ENCODE measurements at places on chromosomes 1 and 21. TPM values are rescaled to one million over a fixed set of nuclear protein-coding genes. Genes with fewer than 3 reads are reported as not detected.

DNA sequence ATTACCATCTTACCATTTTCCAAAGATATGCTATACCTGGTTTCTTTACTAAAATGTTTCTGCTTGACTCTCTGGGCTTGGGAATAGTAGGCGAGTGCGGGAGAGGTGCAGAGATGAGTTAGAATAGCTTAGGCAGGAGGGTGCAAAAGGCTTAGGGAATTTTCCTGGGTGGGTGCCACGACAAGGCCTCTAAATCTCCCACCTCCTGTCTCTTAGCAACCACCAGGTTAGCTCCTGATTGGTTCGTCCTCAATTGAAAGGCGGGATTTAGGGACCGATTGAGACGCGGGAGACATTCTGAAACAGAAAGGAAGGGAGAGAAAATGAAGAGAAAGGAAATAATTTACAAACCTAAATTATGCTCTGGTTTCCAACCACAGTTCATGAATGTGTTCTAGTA is 3.1 kb downstream of the ACKR1 start:
- H3K36me3 ChIP-seq: no peaks in the 10 kb centered on the region
- peaks cover 58% of the 10 kb centered on the region for H3K27me3 ChIP-seq
- no peak overlapping the region for H3K27ac ChIP-seq
- no peaks in the 10 kb centered on the region for H3K4me1 ChIP-seq

DNA sequence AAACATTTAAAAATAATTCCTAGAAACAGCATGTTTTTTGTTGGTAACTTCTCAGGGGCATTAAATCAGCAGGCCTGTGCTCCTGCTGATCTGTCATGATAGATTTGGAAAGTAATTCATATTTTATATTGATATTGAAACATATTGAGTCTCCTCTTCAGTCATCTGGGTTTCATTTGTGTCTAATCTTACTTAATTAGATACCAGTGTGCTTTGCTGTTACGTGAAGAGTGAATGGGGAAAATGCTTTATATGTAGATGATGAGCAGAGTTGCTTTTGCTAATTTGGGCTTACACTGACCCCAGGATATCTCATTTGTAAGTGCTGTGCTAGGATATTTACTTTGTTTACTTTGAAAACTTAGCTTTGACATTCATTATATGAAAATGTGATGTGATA is 45.9 kb downstream of the CHRM3 start:
- no peak overlapping the region for H3K27ac ChIP-seq
- H3K36me3 ChIP-seq: no peaks in the 10 kb centered on the region
- H3K4me1 ChIP-seq: no peaks in the 10 kb centered on the region
- H3K4me3 ChIP-seq: no peak overlapping the region
- DNase-seq: no peak

- no peak overlapping the region for H3K4me3 ChIP-seq
- no peaks in the 10 kb centered on the region for H3K36me3 ChIP-seq
- no peak overlapping the region for H3K27ac ChIP-seq
Observed at GRCh38 chr1:242216368-242216767, 217.5 kb upstream of the MAP1LC3C start.

GRCh38 chr1:231866392-231867331 is 240.1 kb downstream of the DISC1 start:
- peaks cover 11% of the 10 kb centered on the region for H3K4me1 ChIP-seq
- no peak overlapping the region for H3K4me3 ChIP-seq
- DNase-seq: peak; percentile 64
- H3K27ac ChIP-seq: no peak overlapping the region

GRCh38 chr1:92342401-92342800 is 43.5 kb downstream of the RPAP2 start:
- H3K27ac ChIP-seq: no peak overlapping the region
- no peak overlapping the region for H3K4me3 ChIP-seq
- H3K36me3 ChIP-seq: peaks cover 41% of the 10 kb centered on the region
- no peaks in the 10 kb centered on the region for H3K27me3 ChIP-seq
- no peaks in the 10 kb centered on the region for H3K4me1 ChIP-seq

DNA sequence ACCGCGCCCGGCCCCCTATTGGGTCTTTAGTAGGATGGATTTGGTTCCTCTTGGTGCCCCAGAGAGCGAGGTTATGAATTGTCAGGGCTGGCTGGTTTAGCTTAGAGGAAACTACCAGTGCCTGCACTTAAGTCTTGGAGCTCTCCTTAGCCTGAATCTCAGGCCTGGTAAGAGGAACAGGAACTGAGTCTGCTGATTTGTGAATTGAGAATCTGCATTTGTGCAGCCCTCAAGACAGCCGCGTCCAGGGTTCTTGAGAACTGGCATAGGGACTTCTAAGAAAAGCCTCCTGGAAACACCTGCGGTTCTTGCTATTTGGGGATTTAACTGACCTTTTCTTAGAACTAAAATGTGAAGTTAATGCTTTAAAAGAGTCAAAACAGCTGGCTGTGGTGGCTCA is 1.7 kb downstream of the NECAP2 start:
- H3K27me3 ChIP-seq: no peaks in the 10 kb centered on the region
- peaks cover 45% of the 10 kb centered on the region for H3K36me3 ChIP-seq
- H3K27ac ChIP-seq: peak overlapping the region; percentile 88
- H3K4me1 ChIP-seq: peaks cover 50% of the 10 kb centered on the region
- H3K4me3 ChIP-seq: peak overlapping the region; percentile 91
- DNase-seq: peak; percentile 43

- H3K36me3 ChIP-seq: no peaks in the 10 kb centered on the region
- H3K4me3 ChIP-seq: no peak overlapping the region
- no peaks in the 10 kb centered on the region for H3K4me1 ChIP-seq
- no peaks in the 10 kb centered on the region for H3K27me3 ChIP-seq
- no peak for DNase-seq
- H3K27ac ChIP-seq: no peak overlapping the region
Observed at GRCh38 chr21:29771491-29772066, 168.2 kb downstream of the GRIK1 start.

Gene RALGPS2
- total RNA-seq: 3.0 TPM

- H3K27ac ChIP-seq: no peak overlapping the region
- H3K4me3 ChIP-seq: no peak overlapping the region
- DNase-seq: no peak
- H3K27me3 ChIP-seq: peaks cover 7% of the 10 kb centered on the region
Observed at GRCh38 chr21:43294194-43294902, 125.5 kb downstream of the CRYAA start.

Gene F3
- total RNA-seq: 0.15 TPM

Gene CTBS
- 27.2 TPM for total RNA-seq

Gene RPS27
- 2,087 TPM for total RNA-seq

DNA sequence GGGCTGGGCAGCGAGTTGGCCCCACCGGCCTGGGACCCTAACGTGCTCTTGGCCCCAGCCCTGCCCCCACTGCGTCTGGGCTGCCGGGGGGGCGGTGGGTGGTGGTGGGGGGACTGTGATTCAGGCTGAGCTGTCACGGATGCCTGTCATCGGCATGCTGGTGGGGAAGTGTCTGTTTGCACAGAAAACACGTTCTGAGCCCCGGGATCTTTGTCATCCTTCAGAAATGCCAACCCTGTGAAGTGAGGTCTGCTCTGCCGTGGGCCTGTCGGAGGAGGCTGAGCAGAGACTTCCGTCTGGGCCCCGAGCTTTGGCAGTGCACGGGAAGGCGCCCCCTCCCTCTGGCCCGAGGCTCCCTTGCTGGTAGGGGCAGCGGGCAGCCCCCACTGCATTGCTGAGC is 24.3 kb upstream of the PLCH2 start:
- no peak overlapping the region for H3K27ac ChIP-seq
- H3K4me3 ChIP-seq: no peak overlapping the region
- no peak for DNase-seq
- no peaks in the 10 kb centered on the region for H3K27me3 ChIP-seq
